ENCODE measurements at places on chromosomes 5 and 9.

DNA sequence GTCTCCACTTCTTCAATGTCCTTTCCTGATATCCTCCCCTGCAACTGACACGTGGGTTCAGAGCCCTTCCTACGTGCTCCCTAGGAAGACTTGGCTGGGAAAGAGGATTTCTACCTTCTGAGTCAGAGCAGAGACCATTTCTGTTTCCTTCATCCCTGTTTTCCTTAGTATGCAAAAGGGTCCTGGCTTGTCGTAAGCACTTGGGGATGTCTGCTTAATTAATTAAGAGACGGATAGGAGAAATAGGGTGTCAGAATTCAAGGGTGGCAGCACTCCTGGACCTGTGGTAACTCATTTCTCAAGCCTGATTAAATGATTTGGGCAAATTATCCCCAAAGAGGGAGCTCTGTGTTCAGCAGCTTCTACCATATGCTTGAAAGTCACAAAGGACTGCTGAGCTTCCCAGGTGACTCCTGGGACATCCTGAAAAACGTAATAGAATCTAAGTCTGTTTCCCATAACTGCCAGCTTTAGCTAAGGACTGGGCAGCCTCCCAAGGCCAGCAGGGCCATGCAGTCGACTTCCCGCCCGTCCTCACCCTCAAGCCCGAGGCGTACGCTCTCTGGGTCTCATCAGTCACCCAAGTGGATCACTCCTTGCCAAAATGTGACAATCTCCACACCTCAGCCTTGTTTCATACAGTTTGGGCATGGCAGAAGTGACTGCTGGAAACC lies 20.5 kb downstream of the ABCA1 start:
- DNase-seq, result no peak

GRCh38 chr9:135516132-135516860 lies 4.9 kb upstream of the LCN1 start:
- DNase-seq, result no peak

- no peak for DNase-seq
Measured at GRCh38 chr9:113913426-113914195, 37.5 kb downstream of the ZNF618 start.

DNA sequence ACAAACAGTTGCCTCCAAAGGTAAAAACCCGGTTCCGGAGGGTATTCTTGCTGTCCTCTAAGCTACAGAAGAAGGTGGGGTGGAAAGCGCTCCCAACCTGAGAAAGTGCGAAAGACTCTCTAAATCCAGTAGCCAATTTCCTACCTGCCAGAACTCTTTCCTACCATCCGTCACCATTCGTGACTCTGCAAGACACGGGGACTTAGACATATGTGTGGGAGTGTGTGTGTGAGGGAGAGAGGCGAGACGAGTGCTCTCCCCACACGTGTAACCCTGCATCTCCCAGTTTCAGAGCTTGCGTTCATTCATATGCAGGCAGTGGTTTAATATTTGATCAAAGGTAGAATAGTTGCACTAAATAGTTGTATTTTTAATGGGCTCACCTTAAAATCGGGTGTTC lies 473 bp upstream of the GABRA1 start:
- no peak for DNase-seq

- no peak for DNase-seq
Measured at GRCh38 chr5:39437467-39437866, 12.7 kb upstream of the DAB2 start.

- no peak for DNase-seq
Measured at GRCh38 chr9:97980918-97981845, 2.0 kb upstream of the ANP32B start.

GRCh38 chr5:65987982-65988381 lies 61.6 kb downstream of the ERBIN start:
- DNase-seq, result no peak

GRCh38 chr5:116297296-116297814 lies 212.5 kb downstream of the COMMD10 start:
- DNase-seq, result no peak

DNA sequence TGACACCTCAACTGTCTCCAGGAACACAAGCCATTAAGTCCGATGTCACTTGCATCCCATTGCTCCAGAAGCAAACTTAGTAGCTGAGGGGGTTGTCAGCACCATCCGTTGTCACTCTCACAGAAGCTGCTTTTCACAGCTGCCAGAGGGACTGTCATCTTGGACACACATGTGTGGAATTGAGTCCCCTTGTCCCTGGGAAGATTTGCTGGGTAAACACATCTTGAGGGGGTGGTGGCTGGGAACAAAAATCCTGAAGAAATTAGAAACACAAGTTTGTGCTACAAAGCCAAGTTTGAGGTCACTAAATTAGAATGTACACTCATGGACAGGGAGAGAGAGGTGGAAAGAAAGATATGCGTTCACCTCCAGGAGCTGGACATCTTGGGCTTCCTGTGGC lies 55.2 kb upstream of the ADRA1B start:
- DNase-seq, result no peak

DNA sequence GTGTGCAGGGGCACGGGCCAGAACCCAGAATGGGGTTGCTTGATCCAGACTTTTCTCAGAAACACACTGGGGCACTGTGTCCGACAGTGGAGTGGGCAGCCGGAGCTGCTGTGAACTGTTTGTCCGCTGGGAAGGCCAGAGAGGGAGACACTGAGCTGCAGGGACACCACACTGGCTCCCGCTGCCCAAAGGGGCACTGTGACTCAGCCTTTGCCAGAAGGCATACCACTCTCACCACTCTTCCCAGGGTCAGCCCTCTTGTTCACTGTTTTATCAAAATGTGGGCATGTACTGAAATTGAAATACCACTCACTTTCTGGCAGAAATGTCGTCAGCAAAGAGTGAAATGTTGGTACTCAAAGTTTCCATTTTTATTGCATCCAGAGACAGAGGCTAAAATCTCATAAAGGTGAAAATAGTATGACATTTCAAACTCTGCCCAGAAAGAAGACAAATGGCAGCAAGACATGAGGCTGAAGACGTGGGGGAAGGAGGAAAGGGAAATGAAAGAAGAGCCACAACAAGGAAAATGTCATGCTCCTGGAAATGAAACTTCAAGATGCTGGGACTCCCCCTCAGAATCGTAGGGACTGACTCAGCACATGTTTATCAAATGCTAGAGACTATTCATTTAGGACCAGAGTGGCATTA lies 4.5 kb upstream of the IL7R start:
- DNase-seq, result no peak

DNA sequence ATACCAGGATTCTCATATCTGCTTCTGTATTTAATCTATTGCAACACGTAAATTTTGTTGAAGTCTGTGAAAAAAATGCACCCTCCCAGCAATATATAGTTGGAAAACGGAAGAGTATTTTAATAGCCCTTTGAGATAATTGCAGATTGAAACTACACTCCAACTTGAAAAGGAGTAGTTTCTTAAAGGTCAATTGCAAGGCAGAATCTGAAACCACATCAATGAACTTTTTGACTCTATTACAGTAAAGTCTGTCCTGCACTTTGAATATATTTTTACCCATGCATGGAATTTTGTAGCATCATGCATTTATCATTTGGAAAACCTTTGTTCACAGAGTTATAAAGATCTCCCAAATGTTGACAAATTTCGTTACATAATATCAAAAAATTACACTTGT lies 311.6 kb upstream of the NREP start:
- DNase-seq, result no peak

All from stimulated activated CD8-positive, alpha-beta memory T cell treated with anti-CD3 and anti-CD28 coated beads, Interleukin-2, amount 100 ng/mL, for 1 hour (primary cell).